ENCODE measurements at places on chromosomes 2 and 18.

- peaks cover 38% of the 10 kb centered on the region for H3K27me3 ChIP-seq
- DNase-seq, result peak; percentile 57
- H3K4me1 ChIP-seq, result no peaks in the 10 kb centered on the region
- no peak overlapping the region for H3K4me3 ChIP-seq
- no peaks in the 10 kb centered on the region for H3K36me3 ChIP-seq
- H3K27ac ChIP-seq, result no peak overlapping the region
Measured at GRCh38 chr18:37565977-37566478, 430 bp upstream of the CELF4 start.

GRCh38 chr2:229832510-229832898 is 89.3 kb downstream of the TRIP12 start:
- H3K36me3 ChIP-seq, result no peaks in the 10 kb centered on the region
- no peak overlapping the region for H3K27ac ChIP-seq
- no peaks in the 10 kb centered on the region for H3K4me1 ChIP-seq
- no peak overlapping the region for H3K4me3 ChIP-seq
- DNase-seq, result no peak
- no peaks in the 10 kb centered on the region for H3K27me3 ChIP-seq

- peaks cover 1% of the 10 kb centered on the region for H3K36me3 ChIP-seq
- no peak overlapping the region for H3K4me3 ChIP-seq
- peaks cover 12% of the 10 kb centered on the region for H3K4me1 ChIP-seq
- H3K27me3 ChIP-seq, result no peaks in the 10 kb centered on the region
Measured at GRCh38 chr2:120825370-120826259, 89.9 kb downstream of the GLI2 start.

- no peak overlapping the region for H3K4me3 ChIP-seq
- no peak for DNase-seq
- H3K27ac ChIP-seq, result no peak overlapping the region
- peaks cover 1% of the 10 kb centered on the region for H3K36me3 ChIP-seq
- no peaks in the 10 kb centered on the region for H3K4me1 ChIP-seq
Measured at GRCh38 chr2:240746671-240747070, 55.0 kb downstream of the AQP12A start.

GRCh38 chr2:165499131-165499530 is 29.6 kb downstream of the CSRNP3 start:
- no peak for DNase-seq
- H3K27me3 ChIP-seq, result no peaks in the 10 kb centered on the region
- no peak overlapping the region for H3K4me3 ChIP-seq

- H3K4me1 ChIP-seq, result no peaks in the 10 kb centered on the region
- H3K4me3 ChIP-seq, result no peak overlapping the region
- H3K27me3 ChIP-seq, result no peaks in the 10 kb centered on the region
- DNase-seq, result no peak
- no peaks in the 10 kb centered on the region for H3K36me3 ChIP-seq
Measured at GRCh38 chr18:59650266-59650820, 46.9 kb downstream of the CCBE1 start.

- H3K27ac ChIP-seq, result no peak overlapping the region
- no peaks in the 10 kb centered on the region for H3K36me3 ChIP-seq
- DNase-seq, result no peak
- peaks cover 3% of the 10 kb centered on the region for H3K4me1 ChIP-seq
Measured at GRCh38 chr18:32355896-32356295, 114.8 kb downstream of the GAREM1 start.

- H3K4me3 ChIP-seq, result no peak overlapping the region
- H3K36me3 ChIP-seq, result no peaks in the 10 kb centered on the region
- H3K27me3 ChIP-seq, result peaks cover 38% of the 10 kb centered on the region
- peaks cover 2% of the 10 kb centered on the region for H3K4me1 ChIP-seq
- no peak for DNase-seq
Measured at GRCh38 chr18:79393181-79393634, 2.5 kb upstream of the NFATC1 start.

- H3K36me3 ChIP-seq, result no peaks in the 10 kb centered on the region
- H3K4me3 ChIP-seq, result no peak overlapping the region
- DNase-seq, result no peak
Measured at GRCh38 chr2:176976736-176977685, 235.6 kb upstream of the HNRNPA3 start.

DNA sequence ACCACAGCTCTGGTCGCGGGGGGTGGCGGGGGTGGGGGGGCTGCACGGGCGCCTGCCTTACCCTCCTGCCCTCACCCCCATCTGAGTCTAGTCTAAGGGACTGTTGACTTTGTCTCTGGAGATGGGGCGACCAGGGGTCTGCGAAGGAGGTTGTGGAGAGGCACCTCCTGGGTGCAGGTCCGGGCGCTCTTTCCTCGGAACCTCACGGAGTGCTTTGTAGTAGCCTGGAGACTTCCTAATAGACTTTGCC is 141.3 kb downstream of the MEIS1 start:
- DNase-seq, result no peak
- no peaks in the 10 kb centered on the region for H3K4me1 ChIP-seq
- H3K27me3 ChIP-seq, result peaks cover 14% of the 10 kb centered on the region
- no peaks in the 10 kb centered on the region for H3K36me3 ChIP-seq
- no peak overlapping the region for H3K27ac ChIP-seq

DNA sequence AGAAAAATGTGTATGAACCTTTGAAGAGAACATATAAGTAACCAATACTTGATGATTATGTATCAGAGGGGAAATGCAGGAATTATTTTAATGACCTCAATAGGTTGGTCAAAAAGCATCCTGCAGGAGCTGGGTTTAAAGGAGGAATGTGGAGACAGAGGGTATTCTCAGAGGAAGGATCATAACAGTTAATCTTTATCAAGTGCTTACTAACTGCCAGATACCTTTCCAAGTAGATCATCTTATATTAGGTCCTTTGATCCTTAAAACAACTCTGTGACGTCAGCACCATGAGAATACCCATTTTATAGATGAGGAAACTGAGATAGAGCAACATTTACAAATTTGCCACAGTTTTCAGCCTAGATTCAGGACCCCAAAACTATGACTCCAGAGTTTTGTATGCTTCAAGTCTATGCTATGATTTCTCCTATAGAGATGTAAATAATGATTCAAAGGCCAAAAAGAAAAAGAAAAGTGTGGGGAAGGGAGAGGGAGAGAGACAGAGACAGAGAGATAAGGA is 3.0 kb downstream of the RFTN2 start:
- no peak overlapping the region for H3K27ac ChIP-seq
- peak; percentile 34 for DNase-seq
- peaks cover 3% of the 10 kb centered on the region for H3K4me1 ChIP-seq
- no peaks in the 10 kb centered on the region for H3K36me3 ChIP-seq

DNA sequence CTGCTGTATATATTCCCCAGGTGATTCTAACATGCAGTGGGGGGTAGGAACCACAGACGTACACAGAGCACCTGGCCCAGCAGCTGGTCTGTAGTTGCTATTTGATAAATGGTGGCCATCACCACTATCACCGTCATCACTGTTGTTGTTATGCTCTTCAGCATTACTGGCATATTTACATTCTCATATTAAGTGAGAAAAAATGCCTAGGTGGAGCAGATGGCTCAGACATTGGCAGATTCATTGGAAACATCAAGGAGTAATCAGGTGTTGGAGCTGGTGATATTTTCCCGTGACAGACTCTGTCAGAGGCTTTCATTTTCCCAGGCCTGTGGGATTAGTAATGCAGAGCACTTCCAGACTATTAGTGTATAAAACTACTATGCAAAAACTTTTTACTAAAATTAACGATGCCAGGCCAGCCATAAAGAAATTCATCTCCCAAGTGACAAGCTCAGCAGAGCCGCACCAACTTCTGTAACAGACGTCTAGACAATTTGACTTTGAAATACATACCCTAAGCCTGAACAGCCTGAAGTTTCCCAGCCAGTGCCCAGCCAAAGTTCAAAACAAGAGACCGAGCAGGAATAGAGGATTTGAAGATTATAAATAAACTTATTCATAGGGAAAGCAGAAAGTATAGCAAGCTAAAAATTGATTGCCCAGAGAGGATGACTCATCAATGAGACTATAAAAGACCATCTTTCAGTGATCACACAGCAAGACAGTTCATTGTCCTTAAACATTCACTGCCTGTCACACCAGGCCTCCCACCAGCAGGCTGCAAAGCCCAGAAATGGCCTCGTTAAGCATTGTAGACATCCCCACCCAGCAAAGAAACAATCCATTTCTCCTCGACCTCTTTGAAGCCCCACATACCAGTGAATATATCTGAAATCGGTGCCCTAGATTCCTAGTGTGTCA is 247.4 kb upstream of the CHAC2 start:
- no peaks in the 10 kb centered on the region for H3K36me3 ChIP-seq
- H3K27ac ChIP-seq, result no peak overlapping the region
- H3K4me1 ChIP-seq, result no peaks in the 10 kb centered on the region
- no peak overlapping the region for H3K4me3 ChIP-seq
- no peaks in the 10 kb centered on the region for H3K27me3 ChIP-seq

DNA sequence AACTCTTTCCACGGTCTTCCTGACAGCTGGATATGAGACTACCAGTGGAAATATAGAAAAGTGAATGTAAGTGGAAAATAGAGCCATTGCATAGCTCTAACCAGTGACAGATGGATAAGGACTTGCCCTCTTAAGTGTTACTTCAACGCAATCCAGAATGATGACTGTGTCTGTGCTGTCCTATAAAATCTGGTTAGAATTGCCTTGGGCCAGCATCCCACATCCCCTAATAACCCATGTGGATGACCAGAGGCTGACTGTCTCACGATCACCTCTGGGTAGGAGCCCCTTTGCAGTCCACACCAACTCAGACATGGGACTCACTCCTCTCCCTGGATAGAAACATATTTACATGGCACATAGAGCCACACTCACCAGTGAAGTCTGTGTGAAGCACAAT is 186.6 kb downstream of the C1D start:
- H3K36me3 ChIP-seq, result no peaks in the 10 kb centered on the region
- H3K27me3 ChIP-seq, result no peaks in the 10 kb centered on the region
- H3K4me1 ChIP-seq, result peaks cover 4% of the 10 kb centered on the region
- H3K4me3 ChIP-seq, result no peak overlapping the region
- DNase-seq, result no peak
- no peak overlapping the region for H3K27ac ChIP-seq

GRCh38 chr18:76274468-76275289 is 220.4 kb downstream of the ZNF516 start:
- peak; percentile 71 for DNase-seq
- H3K27ac ChIP-seq, result no peak overlapping the region
- no peaks in the 10 kb centered on the region for H3K36me3 ChIP-seq
- no peaks in the 10 kb centered on the region for H3K4me1 ChIP-seq
- no peaks in the 10 kb centered on the region for H3K27me3 ChIP-seq

DNA sequence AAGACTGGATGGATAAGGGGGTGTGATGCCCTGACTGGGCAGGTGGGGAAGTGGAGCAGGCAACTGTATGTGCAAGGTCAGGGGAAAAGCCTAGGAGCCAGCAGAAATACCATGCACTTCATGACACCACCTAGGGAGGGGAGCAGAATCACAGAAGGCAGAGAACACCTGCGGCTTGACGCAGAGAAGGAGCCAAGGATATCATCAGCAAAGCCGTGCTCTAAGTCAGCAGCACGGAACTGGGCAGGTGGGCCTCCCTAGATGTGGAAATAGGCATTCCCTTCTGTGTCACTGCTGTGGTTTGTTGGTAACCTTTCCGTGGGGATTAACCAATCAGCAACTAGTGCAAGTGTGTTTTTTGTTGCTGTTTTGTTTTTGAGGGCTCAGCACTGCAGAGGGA is 41.3 kb downstream of the HDLBP start:
- DNase-seq, result peak; percentile 59
- peaks cover 5% of the 10 kb centered on the region for H3K4me1 ChIP-seq
- H3K4me3 ChIP-seq, result no peak overlapping the region
- no peaks in the 10 kb centered on the region for H3K27me3 ChIP-seq
- no peaks in the 10 kb centered on the region for H3K36me3 ChIP-seq

Measured in mesendoderm (in vitro differentiated cells).